Naive thymus-derived CD8-positive, alpha-beta T cell (primary cell): ENCODE measurements at places on chromosomes 4 and X. TPM values are rescaled to one million over a fixed set of nuclear protein-coding genes. Genes with fewer than 3 reads are reported as not detected.

XAGE2 gene
- not detected for polyA plus RNA-seq

HSD17B13 gene
- 0.21 TPM for polyA plus RNA-seq

CXCL9 gene
- polyA plus RNA-seq: not detected

TSPAN5 gene
- polyA plus RNA-seq: 13.9 TPM

PLP1 gene
- not detected for polyA plus RNA-seq

NPY1R gene
- not detected for polyA plus RNA-seq

GAGE1 gene
- not detected for polyA plus RNA-seq

TIGD4 gene
- not detected for polyA plus RNA-seq

IL15 gene
- polyA plus RNA-seq: 0.39 TPM

TEX11 gene
- not detected for polyA plus RNA-seq

CSAG1 gene
- not detected for polyA plus RNA-seq

STAG2 gene
- 58.2 TPM for polyA plus RNA-seq

FAM47E gene
- 0.64 TPM for polyA plus RNA-seq

IGFBP7 gene
- polyA plus RNA-seq: not detected

C4orf54 gene
- polyA plus RNA-seq: not detected

PRICKLE3 gene
- 1.3 TPM for polyA plus RNA-seq

ACE2 gene
- not detected for polyA plus RNA-seq

RGN gene
- polyA plus RNA-seq: not detected

TAPT1 gene
- 26.1 TPM for polyA plus RNA-seq

CENPVL2 gene
- not detected for polyA plus RNA-seq
